ENCODE measurements at places on chromosomes 16 and 17.
A peak's percentile ranks its signal among the peaks of the same experiment; 100 is the strongest.

GRCh38 chr17:74053712-74054078 lies 149.8 kb upstream of the RPL38 start:
- no peak for DNase-seq

DNA sequence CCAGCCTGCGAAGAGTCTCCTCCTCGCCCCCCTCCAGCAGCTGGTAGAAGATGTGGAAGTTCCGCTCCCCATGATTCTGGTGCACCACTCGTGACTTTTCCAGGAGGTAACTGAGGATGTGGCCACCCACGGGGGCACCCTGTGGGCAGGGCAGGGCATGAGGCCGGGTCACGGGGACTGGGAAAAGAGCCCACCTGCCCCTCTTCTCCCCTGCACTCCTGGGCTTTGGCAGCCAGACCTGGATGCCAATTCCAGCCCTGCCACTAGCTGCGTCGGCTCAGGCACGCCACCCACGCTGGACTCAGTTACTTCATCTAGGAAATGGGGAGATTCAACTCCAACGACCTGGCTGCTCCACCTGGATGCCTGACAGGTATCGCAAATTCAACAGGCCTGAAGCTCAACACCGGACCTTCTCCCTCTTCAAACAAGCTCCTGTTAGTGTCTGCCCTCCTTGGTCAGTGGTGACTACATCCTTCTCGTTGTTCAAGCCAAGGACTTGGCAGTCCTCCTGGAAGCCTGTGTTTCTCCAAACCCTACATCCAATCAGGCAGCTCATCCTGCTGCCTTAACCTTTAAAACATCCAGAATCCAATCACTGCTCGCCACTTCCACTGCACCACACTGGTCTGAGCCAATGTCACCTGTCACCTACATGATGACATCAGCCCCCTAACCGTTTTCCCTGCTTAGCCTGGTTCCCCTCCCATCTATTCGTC lies 11.6 kb downstream of the MYO1C start:
- no peak for DNase-seq

- no peak for DNase-seq
Measured at GRCh38 chr16:8852534-8852933, 16.3 kb downstream of the CARHSP1 start.

DNA sequence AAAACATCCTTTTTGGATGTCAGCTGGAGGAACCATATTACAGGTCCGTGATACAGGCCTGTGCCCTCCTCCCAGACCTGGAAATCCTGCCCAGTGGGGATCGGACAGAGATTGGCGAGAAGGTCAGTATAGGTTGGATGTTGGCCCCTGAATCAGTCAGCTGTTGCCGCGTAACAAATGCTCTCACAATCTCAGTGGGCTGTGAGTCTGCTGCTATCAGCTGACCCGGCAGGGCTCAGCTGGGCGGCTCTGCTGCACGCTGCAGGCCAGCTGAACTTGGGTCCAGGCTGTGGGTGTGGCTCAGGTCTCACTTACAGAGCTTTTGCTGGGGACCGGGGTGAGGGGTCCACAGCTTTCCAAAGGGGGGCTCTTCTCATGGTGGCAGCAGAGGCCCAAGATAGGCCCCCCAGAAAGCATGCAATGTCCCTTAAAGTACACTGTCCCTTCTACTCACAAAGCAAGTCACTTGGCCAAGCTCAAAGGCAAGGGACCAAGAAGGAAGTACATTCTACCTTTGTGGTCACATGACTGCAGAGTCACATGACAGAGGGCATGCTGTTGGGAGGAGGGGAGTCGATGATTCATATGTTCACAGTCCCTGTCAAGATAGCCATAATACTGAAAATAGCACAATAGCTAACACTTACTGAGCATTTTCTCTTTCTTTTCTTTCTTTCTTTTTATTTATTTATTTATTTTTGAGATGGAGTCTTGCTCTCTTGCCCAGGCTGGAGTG lies 134.2 kb downstream of the ABCC1 start:
- DNase-seq = no peak

GRCh38 chr17:41322094-41322902 lies 6.8 kb upstream of the KRTAP17-1 start:
- DNase-seq = peak; percentile 79

GRCh38 chr16:3161235-3162018 lies 26.6 kb upstream of the OR1F1 start:
- DNase-seq = no peak

DNA sequence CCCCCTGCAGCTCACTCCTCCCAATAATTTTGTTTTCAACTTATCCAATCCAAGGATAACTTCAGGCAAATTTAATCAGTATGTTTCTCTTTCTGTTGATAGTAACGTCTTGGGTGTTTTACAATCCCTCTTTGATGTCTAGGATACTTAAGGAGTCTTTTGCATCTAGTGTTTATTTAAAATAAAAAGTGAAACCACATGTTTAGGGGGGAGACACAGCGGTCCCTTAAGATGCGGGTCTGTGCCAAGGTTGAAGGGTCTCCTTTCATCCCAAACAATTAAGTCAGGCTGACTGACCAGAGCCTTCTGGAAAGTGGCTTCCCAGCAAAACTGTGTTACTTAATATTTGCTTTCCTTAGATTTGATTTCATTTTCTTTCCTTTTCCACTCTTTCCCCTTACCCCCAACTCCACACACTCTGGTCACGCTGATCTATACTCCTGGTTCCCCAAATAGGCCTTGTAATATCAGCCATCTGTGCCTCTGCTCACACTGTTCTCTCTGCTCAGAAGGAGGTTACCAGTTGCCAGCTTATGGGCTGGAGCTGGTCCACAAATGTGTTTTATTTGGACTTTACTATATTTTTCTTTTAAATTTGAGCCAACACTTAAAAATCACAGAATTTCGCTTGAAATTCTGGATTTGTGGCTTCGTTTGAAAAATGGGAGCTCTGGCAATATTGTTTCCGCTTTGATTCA lies 11.2 kb downstream of the ANKS4B start:
- no peak for DNase-seq

DNA sequence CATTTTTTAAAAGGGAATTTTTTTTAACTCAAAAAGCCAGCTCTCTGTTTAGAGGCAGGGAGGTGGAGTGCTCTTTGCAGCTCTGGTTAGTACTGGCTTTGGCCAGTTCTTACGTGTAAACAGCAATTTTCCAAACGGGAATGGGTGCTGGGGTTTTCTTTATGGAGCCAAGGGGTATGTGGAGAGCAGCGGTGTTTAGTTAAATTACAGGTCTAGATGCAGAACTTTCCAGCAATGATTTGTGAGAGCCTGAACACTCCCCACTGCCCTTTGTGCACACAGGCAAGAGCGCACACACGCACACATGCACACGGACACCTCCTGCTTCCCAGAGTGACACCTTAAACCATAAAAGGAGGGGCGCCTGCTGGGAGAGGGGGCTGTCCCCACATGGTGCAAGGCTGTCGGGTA lies 140.2 kb downstream of the MSI2 start:
- DNase-seq = peak; percentile 66

DNA sequence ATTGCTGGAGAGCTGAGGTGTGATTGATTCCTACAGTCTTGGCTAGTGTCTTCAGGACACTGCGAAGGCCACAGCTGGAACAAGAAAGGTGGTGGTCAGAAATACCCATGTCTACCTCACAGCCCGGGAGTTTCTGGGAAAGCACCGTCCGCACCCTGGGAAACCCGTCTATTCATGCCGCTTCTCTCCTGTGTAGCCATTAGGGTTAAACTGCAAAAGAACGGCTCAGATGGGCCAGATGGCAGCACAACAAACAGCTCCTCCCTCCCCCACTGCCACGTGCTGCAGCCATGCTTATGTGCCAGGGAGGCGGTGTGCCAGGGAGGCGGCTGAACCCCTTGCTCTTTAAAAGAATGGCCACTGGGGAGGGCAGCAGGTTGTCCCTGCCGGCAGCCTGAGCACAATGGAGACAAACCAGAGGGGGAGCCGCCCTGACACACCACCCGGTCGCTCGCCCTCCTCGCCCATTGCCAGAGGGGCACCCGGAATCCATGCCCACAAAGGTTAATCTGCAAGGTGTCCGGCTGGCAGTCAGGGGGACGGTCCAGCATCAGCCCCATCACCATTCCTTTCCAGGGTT lies 65.2 kb downstream of the CYTH1 start:
- peak; percentile 50 for DNase-seq

GRCh38 chr16:55711959-55712876 lies 56.4 kb downstream of the SLC6A2 start:
- DNase-seq = peak; percentile 30

DNA sequence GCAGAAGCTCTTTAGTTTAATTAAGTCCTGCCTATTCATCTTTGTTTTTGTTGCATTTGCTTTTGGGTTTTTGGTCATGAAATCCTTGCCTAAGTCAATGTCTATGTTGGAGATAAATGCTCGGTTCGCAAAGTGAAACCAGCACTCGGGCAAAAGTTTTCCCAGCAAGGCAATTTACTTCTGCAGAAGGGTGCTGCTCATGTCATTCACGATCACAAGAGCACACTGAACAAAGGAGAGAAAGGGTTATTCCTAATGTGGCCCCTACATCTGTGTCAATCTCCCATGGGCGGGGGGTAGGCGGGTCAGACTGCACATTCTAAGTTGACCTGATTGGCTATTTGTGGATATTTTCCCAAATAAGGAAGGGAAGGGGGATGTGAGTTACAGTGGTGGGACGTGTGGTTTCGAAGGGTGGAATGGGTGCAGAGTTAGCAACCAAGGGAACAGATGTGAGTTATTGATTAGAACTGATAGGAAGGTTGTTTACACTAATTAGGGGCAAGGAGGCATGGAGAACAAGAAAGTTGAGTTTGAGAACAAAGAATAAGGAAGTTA lies 23.0 kb downstream of the ATF7IP2 start:
- DNase-seq = no peak

DNA sequence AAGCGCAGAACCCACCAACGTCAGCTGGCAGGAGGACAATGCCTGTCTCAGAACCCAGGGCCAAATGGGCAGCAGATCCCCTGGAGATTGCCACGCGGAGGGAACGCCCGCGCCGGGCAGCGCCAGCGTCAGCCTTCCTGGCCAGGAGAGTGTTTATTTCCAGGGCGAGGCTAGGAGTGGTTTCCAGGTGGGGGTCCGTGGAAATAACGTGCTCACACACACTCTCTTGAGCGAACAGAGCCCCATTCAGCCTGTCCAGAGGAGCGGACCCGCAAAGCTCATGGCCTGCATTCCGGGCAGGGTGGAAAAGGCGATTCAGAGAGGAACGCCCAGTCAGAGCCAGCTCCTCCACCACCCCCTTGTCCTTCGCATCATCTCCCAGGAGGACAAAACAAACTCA lies 40.3 kb downstream of the SDK2 start:
- no peak for DNase-seq

DNA sequence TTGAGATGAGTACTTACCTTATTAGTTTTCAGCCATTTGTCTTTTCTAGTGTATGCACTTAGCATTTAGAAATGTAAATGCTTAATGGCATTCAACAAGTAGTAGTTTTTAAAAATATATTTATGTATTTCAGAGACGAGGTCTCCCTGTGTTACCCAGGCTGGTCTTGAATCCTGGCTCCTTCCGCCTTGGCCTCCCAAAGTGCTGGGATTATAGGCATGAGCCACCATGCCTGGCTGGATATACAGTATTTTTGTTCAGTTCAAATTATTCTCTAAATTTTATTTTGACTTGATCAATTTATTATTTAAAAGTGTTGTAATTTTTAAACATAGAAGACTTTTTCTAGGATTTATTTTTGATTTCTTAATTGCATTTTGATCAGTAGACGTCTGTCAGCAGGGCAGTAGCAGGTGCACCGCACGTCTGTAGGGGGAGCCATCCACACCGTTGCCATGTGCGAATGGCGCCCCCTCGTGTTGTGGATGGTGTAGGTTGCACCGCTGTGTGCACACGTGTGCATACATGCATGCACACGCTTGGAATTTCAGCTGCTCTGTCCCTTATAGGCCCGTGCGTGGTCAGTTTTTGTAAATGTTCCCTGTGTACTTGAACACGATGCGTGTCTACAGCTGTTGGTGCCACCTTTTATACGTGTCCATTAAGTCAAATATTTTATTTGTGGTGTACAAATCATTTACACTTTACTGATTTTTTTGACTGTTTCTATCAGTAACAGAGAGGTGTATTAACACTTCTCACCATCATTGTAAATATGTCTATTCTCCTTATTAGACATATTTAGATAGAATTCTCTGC lies 30.6 kb downstream of the RPTOR start:
- DNase-seq = peak; percentile 73

DNA sequence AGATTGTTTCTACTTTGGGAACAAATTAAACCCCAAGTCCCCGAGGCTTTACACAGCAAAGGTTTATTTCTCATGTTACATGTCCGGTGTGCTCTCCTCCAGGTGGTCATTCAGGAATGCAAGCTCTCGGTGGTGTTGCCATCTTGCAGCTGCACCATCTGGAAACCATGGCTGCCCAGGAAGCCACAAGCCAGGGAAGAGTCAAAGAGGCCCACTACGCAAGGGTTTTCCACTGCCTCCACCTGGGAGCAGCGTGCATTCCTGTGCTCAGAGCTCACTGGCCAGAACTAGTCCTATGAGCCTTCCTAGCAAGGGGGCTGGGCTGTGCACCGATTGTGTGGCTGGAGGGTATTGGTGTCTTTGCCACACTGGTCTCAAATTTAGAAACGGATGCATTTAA lies 128.8 kb upstream of the FOXF1 start:
- DNase-seq = no peak

- no peak for DNase-seq
Measured at GRCh38 chr17:78355045-78355641, 4.7 kb downstream of the SOCS3 start.

GRCh38 chr17:4537451-4538235 lies 17.5 kb downstream of the MYBBP1A start:
- no peak for DNase-seq

DNA sequence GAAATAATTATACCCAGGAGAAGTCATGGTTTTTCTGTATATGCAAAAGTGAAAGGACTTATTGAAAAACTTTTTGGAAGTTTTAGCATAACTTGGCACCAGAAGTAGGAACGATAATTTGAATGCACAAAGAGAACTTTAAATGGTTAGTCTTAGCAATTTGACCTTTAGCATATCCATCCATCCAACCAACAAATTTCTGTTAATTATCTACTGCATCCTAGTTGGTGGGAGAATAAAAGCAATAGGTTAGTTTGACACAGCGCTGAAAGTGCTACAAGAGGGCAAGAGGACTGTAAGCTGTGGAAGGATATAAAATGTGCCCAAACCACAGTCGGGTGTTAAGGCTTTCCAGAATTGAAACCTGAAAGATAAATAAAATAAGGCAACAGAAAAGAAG lies 17.6 kb downstream of the SPAG9 start:
- peak; percentile 92 for DNase-seq

DNA sequence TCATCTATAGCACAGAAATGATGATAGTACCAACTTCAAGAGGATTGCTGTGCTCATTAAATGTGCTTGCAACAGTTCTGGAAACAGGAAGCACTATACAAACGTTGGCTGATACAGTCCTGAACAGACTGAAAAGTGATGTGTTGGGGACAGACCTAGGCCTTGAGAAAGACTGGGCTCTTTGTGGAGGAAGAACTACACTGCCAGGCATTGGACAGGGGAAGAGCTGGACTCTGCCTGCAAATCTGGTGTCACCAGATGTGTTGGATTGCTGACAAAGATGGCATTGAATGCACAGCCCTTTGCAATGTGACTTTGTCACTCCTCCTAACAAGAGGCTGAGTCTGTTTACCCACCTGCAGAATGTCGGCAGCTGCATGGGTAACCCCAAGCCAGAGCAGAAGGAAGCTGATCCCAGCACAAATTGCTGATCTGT lies 12.4 kb upstream of the ST6GALNAC2 start:
- no peak for DNase-seq

Measured in renal cortical epithelial cell (primary cell).